ENCODE measurements at places on chromosomes 1 and 21.

GRCh38 chr1:19395678-19396192 lies 83.6 kb downstream of the SLC66A1 start:
- no peak for DNase-seq

DNA sequence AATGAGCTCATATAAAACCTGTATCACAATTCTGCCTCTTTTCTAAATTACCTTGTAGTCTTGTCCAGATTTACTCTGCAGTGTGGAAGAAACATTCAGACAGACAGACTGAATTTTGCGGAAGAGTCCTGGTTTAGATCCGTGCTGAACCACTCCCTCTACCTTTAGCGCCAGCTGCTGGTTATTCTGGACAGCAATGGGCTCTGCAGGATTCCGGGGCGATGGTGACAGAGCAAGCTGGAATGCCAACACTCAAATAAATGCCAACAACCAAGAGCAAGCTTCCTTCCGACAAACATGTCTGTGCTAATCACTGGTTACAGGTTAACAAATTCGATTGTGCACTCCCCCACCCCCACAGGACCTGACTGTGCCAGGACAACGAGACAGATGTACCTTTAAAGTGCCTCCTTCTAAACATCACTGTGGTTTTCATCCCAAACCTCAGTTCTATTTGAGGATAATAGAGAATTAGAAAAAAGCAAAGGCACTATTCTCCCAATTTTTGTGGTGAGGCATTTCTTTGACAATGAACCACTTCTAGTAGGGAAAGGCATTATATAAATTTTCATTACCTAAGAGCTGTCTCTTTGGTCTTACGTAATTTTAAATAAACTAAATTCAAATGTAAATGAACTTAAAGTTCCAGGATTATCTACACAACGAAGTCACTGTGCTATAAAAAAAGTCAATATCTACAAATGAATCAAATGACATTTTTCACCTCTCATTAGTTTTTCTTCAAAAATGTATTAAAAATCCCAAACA lies 90.4 kb downstream of the INTS7 start:
- no peak for DNase-seq

DNA sequence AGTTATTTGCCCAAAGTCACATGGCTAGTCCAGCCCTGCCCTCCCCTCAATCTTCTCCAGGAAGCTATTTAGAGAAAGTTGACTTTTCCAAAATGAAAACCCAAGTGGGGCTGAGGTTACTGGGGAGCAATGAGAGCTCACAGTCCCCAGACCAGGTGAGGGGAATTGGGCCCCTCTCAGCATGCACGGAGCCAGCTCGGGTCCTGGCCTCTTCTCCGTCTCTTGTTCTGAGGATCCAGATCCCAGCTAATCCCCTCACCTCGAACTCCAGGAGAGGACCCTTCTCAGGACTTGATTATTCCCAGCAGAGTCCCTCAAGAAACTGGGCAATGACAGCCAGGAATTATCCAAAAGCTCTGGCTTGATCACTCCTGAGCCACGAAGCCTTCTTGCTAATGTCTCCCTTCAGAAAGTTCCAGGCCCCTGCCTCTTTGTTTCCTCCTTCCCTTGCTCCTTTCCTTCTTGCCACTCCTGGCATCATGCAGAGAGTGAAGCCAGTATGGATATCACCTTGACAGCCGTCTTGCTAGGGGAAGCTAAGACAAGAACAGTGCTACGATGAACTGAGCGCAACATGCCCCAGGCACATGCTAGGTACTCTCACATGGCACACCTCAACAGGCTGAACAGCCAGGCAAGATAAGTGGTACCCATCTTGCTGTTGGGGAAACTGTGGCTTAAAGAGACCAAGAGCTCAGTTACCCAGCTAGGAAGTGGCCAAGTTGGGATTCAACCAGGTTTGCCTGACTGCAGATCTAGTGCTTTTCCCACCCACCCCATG lies 51.9 kb downstream of the KLHDC7A start:
- no peak for DNase-seq

DNA sequence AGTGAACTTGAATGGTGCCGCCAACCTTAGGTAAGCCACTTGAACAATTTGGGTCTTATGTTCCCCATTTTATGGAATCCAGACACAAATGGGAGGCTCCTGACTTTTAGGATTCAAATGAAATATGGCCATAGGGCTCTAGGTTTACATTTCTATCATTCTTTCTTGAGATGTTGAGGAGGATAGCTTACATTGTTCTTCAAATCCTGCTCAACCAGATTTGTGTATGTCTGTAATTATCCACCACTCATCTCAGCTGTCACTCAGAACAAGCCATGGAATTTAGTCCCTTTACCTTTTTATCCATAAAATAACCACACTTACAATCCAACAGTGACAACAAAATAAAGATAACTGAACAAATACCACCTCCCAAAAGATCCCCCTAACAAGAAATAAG lies 682.9 kb upstream of the PTBP2 start:
- DNase-seq: no peak

GRCh38 chr1:173409613-173410012 lies 67.5 kb upstream of the PRDX6 start:
- no peak for DNase-seq

DNA sequence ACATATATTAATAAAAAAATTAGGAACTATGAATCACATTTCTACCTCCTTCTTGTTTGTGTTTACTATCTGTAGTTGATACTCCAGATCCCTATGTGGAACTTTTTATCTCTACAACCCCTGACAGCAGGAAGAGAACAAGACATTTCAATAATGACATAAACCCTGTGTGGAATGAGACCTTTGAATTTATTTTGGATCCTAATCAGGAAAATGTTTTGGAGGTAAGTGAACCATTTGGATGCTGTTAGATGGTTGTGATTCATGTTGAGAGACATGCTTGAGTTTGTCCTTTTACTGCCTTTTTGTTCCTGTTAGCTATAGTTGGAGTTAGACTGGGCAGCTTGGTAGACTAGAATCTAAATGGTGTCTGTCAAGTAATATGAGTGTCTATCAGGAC lies 64.2 kb downstream of the PLA2G4A start:
- no peak for DNase-seq

GRCh38 chr1:29398431-29398830 lies 162.1 kb downstream of the PTPRU start:
- no peak for DNase-seq

DNA sequence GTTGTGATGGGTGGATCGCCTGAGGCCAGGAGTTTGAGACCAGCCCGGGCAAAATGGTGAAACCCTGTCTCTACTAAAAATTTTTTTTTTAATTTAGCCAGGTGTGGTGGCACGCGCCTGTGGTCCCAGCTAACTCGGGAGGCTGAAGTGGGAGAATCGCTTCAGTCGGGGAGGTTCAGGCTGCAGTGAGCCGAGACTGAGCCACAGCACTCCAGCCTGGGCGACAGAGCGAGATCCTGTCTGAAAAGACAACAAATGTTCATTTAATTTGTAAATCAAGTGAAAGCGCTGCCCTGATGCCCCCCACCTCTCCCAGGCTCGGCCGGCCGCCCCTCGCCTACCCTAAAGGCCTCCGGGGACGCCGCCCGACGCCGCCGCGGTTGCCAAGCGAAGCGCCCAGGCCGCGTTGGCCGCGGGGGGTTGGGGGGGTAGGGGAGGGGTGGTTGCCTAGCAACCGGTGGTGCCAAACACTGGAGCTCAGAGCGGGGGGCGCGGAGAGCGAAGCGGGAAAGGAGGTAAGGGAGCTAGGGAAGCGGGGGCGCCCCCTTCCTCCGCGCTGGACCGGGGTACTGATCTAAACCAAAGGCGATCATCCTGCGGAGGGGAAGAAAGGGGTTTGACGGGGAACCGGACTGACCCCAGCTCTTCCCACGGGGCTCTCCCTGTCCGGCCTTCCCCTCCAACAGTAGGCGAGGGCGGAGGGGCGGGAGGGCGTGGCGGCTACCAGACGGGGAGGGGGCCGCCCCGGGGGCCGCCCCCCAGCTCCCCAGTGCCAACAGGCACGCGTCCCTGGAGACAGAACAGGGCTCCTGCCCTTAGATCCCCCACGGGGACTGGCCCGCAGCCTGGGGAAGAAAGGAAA lies at the start of gene TEKT2:
TSS of gene TEKT2 (plus strand) at position 460 of the 862 bp plus-strand sequence. CDS start 828 bp downstream, outside the sequence.
- no peak for DNase-seq

- no peak for DNase-seq
Observed at GRCh38 chr1:151535326-151536271, 4.5 kb upstream of the TUFT1 start.

All from GM18507 (cell line).